ENCODE measurements at places on chromosomes 2 and 18. TPM values are rescaled to one million over a fixed set of nuclear protein-coding genes. Genes with fewer than 3 reads are reported as not detected.

Gene UCN
- 2.8 TPM for total RNA-seq

Gene PRSS56
- not detected for total RNA-seq

Gene TRIM43
- total RNA-seq, result not detected

Gene LHCGR
- total RNA-seq, result not detected

Gene TTC39C
- total RNA-seq, result 13.0 TPM

Gene KIF5C
- 0.23 TPM for total RNA-seq

Gene REG3G
- not detected for total RNA-seq

Gene TMEM247
- total RNA-seq, result not detected

Gene ACMSD
- not detected for total RNA-seq

Gene CNGA3
- not detected for total RNA-seq

Gene OBSL1
- 161 TPM for total RNA-seq
